ENCODE measurements at places on chromosomes 16 and 17.

DNA sequence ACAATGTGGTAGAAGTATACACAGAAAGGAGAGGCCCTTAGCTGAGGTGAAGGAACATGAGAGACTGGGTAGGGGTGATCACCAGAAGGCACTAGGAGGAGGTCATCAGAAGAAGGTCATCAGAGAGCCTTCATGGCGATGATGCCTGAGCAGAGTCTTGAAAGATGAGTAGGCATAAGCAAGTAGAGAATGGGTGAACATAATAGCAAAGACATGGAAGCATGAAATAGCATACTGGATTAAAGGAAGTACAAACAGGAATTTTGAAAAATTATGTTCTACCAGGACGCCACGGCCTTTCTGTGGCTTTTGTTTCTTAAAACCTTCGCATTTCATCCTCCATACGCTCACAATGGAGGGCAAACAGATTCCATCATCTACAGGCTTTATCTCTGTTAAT lies 2.9 kb downstream of the IKZF3 start:
- DNase-seq, result no peak

GRCh38 chr16:19213885-19214284 lies 45.8 kb downstream of the SYT17 start:
- DNase-seq, result no peak

DNA sequence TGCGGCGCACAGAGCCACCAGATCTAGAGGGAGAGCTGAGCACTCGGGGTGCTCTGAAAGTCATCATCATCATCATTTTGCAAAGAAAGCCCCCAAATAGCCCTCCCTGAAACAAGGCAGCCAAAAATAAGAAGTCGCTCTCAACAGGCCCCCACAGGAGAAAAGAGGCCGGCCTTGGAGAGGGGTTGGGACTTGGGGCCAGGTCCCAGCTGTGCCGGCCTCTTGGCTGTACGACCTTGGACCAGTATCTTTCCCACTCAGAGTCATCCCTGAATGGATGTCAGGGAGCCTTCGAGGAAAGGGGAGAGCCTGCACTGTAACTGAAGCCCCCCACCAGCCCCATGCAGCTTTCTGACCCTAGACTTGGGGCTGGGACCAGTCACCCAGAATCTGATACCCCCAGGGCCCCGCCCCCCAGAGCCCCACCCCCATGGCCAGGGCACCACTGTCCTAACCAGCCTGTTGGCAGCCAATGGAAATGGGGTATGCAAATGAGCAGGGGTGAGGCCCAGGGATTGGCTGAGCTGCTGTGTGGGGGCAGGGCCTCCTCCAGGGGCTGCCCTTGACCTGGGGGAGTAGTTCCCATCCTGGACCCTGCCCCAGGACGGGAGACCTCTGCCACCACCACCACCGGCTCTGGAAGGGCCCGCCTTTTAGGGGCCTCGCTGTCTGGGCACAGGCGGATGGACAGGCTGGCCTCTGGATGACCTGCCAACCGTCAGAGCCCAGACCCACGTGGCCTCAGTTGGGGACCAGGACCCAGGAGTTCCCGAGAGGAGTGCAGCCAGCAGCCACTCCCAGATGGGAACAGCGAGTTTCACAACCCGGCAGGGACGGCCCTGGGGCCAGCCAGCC lies 15.4 kb downstream of the ZFPM1 start:
- no peak for DNase-seq

- no peak for DNase-seq
These were observed 5.3 kb downstream of the MT2A start for GRCh38 chr16:56613706-56614105.

- DNase-seq, result no peak
These were observed 4.2 kb downstream of the GIT1 start for GRCh38 chr17:29585080-29585751.

- no peak for DNase-seq
These were observed 3.6 kb upstream of the KRTAP3-1 start for GRCh38 chr17:41012326-41013120.

DNA sequence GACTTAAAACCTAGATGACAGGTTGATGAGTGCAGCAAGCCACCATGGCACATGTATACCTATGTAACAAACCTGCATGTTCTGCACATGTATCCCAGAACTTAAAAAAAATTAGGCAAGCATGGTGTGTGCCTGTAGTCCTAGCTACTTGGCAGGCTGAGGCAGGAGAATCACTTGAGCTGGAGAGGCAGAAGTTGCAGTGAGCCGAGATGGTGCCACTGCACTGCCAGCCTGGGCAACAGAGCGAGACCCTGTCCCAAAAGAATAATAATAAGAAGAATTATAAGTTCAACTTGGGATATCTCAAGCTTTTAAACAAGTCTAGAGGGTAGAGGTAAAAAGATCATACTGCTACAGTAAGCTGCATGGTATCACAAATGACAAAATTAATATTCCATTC lies 9.8 kb downstream of the CDC6 start:
- no peak for DNase-seq

DNA sequence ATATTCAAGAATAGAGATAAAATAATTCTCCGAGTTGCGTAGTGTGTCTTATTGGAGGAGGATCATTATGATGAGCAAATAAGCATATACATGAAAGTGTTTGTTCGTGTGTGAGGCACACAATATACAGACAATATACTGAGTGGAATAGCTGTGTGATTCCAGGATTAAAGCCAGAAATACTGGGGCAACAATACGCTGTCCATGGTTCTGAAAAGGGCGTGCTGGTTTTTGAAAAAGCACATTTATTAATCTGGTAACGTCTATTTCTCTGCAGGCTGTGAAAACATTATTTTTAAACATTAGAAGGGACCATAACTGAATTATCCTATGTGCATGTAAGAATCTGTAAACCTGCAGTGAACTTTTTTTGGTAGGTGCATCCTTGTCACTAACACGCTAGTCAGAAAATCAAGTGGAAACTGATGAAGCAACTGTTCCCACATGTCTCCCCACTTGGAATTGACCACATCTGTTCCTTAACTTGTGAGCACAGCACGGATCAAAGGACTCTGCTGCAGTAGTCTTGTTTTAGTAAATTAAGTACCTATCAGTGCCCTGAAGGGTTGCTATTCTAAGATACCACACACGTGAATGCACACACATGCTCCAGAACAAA lies 346.0 kb downstream of the GRIN2A start:
- DNase-seq, result no peak

DNA sequence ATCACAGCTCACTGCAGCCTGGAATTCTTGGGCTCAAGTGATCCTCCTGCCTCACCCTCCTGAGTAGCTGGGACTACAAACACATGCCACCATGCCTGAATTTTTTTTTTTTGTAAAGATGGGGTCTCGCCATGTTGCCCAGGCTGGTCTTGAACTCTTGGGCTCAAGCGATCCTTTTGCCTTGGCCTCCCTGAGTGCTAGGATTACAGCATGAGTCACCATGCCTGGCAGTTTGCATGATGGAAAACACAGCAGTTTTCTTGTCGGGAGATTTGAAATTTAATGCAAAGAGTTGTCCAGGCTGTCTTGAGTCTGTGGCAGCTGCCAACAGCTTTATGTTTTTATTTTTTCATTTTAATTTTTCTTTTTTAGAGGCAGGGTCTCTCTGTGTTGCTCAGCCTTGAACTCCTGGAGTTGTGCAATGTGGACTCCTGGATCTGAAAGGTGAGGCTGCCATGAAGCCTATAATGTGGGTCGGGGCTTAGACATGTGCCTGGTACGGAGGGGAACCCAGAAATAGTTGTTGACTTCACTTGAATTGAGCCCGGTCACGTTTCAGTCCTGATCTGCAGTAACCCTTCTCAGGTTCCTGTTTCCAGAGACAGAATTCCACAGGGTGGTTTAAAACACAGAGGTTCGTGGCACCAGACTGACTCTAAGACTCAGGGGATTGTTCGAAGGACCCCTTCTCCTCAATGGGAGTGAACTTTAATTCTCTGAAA lies 18.7 kb downstream of the CD300A start:
- DNase-seq, result no peak

DNA sequence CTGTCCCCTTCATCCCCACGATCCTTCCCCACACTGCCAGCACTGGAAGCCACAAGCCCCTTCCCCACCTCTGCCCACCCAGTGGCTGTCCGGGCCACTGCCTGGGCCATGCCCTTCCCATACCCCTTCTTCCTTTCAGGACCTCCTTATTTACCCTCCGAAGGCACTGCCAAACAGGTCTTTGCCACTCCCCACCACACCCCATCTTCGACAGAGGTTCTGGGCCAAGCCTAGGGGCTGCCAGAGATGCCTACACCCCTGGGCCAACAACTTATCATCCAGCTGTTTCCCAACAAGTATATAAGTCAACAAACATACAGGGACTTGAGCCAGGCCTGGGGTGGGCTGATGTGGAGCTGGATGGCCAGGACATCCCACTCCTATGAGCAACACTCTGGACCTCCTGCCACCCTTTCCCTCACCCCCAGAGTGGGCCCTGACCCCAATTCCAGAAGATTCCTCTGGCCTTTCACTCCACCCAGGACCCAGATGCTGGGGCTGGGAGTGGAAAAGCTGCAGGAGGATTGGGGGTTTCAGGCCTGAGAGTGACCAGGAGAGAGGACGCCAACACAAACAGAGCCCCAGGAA lies 1.5 kb upstream of the PPP1R1B start:
- no peak for DNase-seq

- DNase-seq, result no peak
These were observed 31.3 kb downstream of the METRNL start for GRCh38 chr17:83110735-83111134.

DNA sequence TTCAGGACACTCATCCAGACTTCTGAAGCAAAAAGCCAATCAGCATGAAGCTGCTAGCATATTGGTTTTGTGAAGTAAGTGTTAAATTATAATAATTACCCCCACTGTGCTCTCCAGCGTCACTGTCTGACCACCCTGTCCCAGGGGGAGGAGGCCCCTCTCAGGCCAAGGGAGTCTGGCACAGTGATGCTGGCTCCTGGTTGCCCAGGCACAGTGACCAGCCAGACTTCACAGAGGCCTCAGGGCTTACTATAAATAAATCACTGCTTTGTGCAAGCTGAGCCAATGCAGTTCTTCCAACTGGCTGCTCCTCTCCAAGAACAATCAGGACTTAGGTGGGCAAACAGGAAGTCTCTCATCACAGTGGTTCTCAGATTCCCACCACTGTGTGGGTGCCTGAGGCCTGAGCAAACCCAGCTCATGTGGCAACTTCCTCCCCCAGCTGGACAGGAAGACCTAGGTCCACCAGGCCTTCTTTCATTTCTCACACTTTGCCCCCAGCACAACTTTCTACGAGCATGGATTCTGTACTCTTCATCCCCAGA lies 1.7 kb upstream of the DBNDD1 start:
- no peak for DNase-seq

- no peak for DNase-seq
These were observed at the start of gene SLC5A11 for GRCh38 chr16:24845726-24846547. Gene SLC5A11, plus strand, starts transcription at chr16:24845963. Its CDS starts 12,681 bp downstream, at chr16:24858644.

DNA sequence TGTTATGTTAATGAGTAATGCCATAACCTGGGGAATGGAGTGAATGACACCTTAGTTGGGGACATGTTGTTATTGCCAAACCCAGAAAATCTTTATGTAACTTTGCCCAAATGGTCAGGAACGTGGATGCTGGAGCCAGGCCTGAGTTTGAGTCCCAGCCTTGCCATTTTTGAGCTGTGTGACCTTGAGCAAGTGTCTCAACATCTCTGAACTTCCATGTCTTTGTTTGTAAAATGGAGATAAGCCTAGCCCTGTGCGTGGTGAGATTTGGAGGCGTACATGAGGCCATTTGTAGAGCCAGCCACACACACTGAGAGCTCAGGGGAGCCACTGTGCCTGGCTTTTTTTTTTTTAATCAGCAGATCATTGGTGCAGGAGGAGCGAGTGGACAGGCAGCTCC lies 247.3 kb downstream of the FOXL1 start:
- no peak for DNase-seq

- DNase-seq, result no peak
These were observed 3.8 kb downstream of the TTYH2 start for GRCh38 chr17:74217037-74217730.

DNA sequence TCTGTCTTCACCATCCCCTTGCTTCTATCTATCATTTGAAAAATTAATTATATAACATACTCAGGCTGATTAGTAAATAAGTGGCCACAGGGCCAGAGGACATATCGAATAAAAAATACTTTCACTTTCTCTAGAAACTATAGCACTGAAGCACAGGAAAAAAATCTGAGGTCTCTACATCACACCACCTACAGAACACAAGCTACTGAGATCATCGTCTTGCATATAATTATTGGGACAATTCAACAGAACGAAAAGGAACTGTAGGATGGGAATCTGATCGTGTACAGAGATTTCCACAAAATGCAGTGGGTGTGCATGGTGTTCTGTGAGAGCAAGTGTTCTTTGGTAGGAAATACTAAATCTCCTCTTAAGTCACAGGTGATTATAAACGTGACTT lies 289.6 kb upstream of the ERCC4 start:
- DNase-seq, result no peak

DNA sequence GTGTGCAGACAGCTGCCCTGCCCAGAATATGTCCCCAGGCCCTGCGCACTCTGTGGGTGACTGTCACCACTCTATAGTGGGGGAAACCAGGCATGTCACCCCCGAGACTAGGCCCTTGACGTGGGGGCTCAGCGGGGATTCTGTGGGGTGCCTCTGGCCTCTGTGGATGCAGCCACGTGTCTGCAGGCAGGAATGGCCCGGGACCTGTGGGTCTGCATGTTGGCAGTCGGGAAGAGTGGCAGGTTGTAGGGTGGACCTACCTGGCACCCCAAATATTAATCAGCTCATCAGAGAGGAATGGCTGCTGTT lies 954 bp downstream of the IL32 start:
- DNase-seq, result no peak

GRCh38 chr16:4570688-4571321 lies 14.7 kb downstream of the C16orf96 start:
- no peak for DNase-seq

DNA sequence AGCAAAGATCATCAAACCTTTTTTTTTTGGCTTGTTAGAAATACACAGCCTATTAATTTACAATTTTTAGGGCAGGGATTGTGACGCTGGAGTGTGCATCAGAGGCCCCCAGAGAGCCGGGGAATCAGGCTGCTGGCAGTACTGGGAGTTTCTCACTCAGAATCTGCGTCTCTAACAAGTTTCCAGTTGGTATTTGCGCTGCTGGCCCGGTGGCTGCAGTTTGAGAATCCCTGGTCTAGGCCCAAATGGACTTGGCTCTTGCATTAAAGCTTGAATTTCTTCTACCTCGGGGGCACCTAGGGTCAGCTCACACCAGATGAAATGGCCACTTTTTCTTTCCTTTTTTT lies 150.9 kb upstream of the CIBAR2 start:
- DNase-seq, result no peak

- DNase-seq, result no peak
These were observed 127.6 kb downstream of the CHD9NB start for GRCh38 chr16:52925143-52925542.

DNA sequence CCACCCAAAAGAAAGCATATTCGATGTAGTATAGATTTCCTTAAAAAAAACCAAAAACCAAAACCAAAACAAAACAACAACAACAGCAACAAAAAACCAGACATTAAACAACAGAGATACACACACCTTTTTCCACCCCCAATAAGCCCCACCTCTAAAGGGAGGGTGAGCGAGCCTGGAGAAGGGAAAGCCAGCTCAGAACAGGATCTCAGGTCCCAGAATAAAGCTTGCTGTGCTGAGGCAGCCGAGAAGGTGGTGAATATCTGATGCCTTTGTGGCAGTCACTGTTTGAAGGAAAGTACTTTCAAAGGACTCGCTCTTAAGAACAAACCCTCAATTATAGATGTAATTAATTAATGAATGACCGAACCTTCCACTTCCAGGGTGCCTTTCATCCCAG lies 470 bp downstream of the KRT23 start:
- no peak for DNase-seq

- DNase-seq, result no peak
These were observed 204.8 kb downstream of the FTO start for GRCh38 chr16:53908731-53909130.
